ENCODE measurements at places on chromosomes 13 and 19. TPM values are rescaled to one million over a fixed set of nuclear protein-coding genes. Genes with fewer than 3 reads are reported as not detected.

Gene SMIM24
- not detected for total RNA-seq

Gene PRR12
- 26.9 TPM for total RNA-seq

Gene FFAR3
- total RNA-seq: not detected

Gene CCNE1
- total RNA-seq: 29.3 TPM

Gene ZNF8
- total RNA-seq: 6.4 TPM

Gene SETDB2
- 5.2 TPM for total RNA-seq

Gene KLF2
- total RNA-seq: 39.4 TPM

Gene ASPDH
- total RNA-seq: not detected

Gene ZNF844
- not detected for total RNA-seq

Gene SELENOV
- total RNA-seq: not detected

Gene FUT1
- 14.1 TPM for total RNA-seq

Gene FUT3
- 2.6 TPM for total RNA-seq

Gene DNAJC15
- total RNA-seq: 10.8 TPM

Gene LRRC63
- not detected for total RNA-seq

Gene SYDE1
- total RNA-seq: 4.9 TPM

Gene DLL3
- 0.17 TPM for total RNA-seq

Gene CTU1
- total RNA-seq: 14.0 TPM

Gene KRTDAP
- 0.74 TPM for total RNA-seq

Gene CEACAM7
- total RNA-seq: not detected

Gene C19orf38
- 0.74 TPM for total RNA-seq

Gene NCAN
- 0.07 TPM for total RNA-seq

Gene PSG3
- total RNA-seq: not detected

Gene OLFM2
- total RNA-seq: 19.9 TPM

Gene PCDH20
- total RNA-seq: not detected

Gene NAXD
- total RNA-seq: 32.1 TPM

Gene CLEC17A
- not detected for total RNA-seq

Gene FAM216B
- total RNA-seq: not detected

Gene WIZ
- 28.4 TPM for total RNA-seq

Gene CILP2
- total RNA-seq: 13.1 TPM

Gene CD177
- total RNA-seq: not detected

Gene HSH2D
- 21.4 TPM for total RNA-seq

Gene ZNF99
- not detected for total RNA-seq

Gene PLEKHA4
- total RNA-seq: 20.4 TPM

Gene MAMSTR
- total RNA-seq: 1.3 TPM

Gene GIPR
- total RNA-seq: 14.1 TPM

Gene LGALS4
- total RNA-seq: 0.86 TPM
